ENCODE measurements at places on chromosomes 7 and 10. TPM values are rescaled to one million over a fixed set of nuclear protein-coding genes. Genes with fewer than 3 reads are reported as not detected.

CAV2 gene
- total RNA-seq = 36.4 TPM

LHFPL3 gene
- total RNA-seq = not detected

- no peak for DNase-seq
Measured at GRCh38 chr7:85006754-85007153, 180.1 kb downstream of the SEMA3D start.

GRCh38 chr7:96120445-96121225 lies 201.3 kb downstream of the SLC25A13 start:
- no peak for DNase-seq

GDF10 gene
- not detected for total RNA-seq

DNA sequence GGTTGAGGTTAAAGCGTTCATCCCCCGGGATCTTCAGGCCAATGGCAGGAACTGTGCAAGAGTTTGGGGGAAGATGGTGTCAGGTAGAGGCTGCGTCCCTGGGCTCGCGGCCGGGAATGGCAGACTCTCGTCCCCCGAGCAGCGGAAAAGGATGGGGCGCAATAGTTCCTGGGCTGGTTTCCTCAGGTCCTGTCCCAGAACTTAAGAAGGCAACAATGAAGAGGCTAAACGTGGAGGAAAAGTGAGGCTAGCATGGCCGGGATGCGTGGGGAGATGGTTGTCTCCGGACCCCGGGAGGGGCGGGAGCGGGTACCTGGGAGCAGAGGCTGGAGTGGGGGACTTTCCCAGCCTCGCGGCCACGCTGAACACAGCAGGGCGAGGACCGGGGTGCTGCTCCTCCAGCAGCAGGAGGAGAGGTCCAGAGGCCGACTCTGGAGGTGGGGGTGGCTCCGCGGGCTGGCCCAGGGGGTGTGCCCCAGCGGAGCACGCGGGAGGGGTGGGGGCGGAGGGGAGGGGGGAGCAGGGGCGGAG lies 882 bp downstream of the IRF5 start:
- no peak for DNase-seq

DNA sequence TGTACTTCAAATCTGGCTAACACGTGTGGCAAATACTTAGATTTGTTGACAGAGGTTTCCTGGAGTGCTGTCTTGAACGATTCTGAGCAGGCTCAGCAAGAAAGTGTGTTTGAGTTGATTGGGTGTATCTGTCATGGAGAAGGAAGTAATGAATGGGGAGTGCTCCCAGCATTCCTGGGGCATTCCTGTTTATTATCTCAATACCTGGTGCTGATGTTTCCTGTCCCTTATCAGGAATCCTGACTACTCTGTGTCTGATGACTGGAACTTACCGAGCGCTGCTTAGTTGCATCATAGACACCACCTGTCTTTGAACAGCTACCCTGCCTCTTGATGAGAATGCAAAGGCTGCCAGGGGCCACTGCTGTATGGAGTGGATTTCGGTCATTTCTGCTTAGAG lies 41.0 kb upstream of the TMEM248 start:
- no peak for DNase-seq

PTN gene
- total RNA-seq = not detected

DNA sequence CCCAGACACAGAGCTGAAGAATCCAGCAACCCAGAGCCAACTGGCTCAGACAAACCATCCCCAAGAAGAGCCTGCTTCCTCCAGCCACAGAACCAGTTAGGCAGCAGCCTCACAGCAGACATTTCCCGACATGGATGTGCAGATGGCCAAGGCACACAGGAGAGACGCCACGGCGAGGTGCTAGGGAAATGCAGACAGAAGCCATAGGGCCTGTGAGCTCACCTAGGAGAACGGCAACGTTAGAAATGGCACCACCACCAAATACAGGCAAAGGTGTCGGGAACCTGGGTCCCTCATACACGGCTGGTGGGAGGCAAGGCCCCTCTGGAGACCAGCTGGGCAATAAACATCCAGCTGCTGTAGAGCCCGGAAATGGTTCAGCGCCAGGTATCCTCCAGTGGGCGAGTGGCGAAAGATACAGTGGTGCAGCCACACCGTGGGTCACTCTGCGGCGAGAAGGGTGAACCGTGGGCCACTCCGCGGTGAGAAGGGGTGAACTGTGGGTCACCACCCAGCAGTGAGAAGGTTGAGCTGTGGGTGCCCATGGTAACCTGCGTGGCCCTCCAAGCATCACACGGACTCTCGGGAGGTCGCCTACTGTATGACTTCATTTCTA lies 31.2 kb downstream of the JAKMIP3 start:
- DNase-seq = no peak

MPP7 gene
- 0.38 TPM for total RNA-seq

- no peak for DNase-seq
Measured at GRCh38 chr10:124037784-124038183, 55.6 kb downstream of the CHST15 start.

GIMAP7 gene
- total RNA-seq = 0.42 TPM

GRCh38 chr10:82176587-82176986 lies 301.6 kb downstream of the NRG3 start:
- no peak for DNase-seq

DNA sequence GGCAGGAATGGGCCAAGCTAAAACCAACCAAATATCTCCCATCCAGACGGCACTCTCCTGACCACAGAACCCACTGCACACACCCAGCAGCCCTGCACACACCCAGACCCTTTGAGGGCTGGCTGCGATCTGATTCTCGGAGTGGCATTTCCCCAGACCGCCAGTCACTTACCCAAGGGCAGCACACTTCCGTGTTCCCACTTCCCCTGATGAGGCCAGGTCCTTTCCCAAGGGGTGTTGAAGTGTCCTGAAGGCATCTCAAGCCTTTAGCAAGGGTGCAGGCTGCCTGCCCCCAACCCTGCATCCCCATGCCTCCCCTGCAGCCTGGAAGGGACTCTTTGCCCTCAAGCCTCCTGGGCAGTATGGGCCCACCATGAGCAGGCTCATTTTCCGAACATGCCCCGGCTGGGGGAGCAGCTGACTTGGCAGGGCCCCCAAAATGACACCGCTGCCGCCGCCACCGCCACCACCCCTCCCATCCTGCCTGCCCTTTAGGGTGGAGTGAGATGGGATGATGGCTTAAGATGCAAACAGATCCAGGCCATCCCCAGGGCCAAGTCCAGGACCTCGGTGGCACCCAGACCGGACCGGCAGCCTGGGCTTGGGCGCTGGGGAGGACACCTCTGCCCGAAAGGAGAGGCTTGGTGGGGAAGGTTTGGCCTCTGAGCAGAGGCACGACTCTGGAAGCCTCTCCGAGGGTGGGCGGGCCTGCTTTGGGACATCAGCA lies 159.8 kb downstream of the NRF1 start:
- DNase-seq = no peak

DNA sequence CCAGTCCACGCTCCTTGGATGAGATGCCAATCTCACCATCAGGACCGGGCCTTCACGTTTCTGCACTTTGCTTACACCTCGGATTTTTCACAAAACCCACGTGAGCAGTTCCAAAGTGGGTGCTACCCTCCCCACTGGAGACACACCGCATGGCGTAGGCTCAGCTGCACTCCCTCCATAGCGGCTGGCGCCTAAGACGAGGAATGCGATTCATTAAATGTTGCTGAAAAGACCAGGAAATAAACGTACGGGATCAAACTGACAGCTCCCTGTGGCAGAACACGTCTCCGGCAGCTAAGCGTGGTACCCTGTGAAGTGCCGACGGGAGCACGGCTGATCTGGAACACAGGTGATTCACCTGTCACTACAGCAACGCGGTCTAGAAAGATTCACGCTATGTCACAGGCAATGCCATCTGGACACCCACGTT lies 209.0 kb downstream of the DIP2C start:
- no peak for DNase-seq

CPA1 gene
- total RNA-seq = 9.7 TPM

BMS1 gene
- total RNA-seq = 26.8 TPM

DNA sequence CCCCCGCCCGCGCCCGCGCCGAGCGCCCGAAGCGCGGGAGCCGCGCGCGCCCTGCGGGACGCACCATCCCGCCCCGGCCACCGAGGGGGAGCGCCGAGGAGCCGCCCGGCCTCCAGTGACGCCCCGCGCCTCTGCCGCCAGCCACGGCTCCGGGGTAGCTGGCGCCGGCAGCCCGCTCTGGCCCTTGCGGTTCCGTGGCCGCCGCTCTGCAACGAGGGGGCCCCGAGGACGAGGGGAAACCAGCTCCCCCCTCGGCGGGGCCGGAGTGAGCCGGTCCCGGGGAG lies at the start of gene PAXIP1:
PAXIP1 (minus strand) TSS at position 33 of the 284 bp plus-strand sequence. CDS start 195 bp downstream, outside the sequence.
- DNase-seq = peak; percentile 91

- no peak for DNase-seq
Measured at GRCh38 chr7:883055-884021, 7.0 kb downstream of the GET4 start.

- DNase-seq = no peak
Measured at GRCh38 chr10:47173929-47174442, 126.0 kb upstream of the GDF10 start.

DNA sequence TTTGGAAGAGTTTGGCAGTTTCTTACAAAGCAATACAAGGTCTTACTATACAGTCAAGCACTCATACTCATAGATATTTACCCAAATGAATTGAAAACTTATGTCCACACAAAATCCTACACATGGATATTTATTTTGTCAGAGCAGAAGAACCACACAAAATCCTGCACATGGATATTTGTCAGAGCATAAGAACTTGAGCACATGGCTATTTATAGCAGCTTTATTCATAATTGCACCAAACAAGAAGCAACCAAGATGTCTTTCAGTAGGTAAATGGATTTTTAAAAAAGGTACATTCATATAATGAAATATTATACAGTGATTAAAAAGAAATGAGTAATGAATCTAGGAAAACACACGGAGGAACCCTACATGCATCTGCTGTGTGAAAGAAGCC lies 115.4 kb downstream of the BTAF1 start:
- DNase-seq = no peak

DNA sequence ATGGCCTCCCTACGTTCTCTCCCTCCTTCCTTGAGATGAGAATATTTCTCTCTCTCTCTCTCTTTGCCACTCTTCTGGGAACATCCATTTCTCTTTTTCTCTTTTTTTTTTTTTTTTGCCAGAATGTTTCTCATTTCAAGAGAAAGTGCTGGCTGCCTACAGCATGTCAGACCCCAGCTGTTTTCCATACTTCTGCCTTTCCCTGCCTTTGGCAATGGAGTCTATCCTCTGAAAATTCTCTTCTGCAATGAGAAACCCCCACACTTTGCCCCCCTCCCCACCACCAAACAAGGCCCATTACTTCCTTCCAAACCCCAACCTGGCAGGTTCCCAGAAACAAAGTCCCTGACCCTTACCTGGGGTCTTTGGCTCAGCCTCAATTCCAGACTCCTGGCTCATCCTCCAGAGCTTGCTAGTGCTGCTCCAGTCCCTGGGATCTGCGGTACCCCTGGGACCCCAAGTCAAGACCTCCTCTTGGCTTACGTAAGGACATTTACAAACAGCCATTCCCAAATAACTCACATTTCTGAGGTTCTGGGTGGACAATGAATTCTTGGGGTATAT lies 17.4 kb upstream of the CCL26 start:
- no peak for DNase-seq

GRCh38 chr10:132141526-132142395 lies 45.0 kb upstream of the DPYSL4 start:
- DNase-seq = no peak
